ENCODE measurements at places on chromosomes 6 and 20.

DNA sequence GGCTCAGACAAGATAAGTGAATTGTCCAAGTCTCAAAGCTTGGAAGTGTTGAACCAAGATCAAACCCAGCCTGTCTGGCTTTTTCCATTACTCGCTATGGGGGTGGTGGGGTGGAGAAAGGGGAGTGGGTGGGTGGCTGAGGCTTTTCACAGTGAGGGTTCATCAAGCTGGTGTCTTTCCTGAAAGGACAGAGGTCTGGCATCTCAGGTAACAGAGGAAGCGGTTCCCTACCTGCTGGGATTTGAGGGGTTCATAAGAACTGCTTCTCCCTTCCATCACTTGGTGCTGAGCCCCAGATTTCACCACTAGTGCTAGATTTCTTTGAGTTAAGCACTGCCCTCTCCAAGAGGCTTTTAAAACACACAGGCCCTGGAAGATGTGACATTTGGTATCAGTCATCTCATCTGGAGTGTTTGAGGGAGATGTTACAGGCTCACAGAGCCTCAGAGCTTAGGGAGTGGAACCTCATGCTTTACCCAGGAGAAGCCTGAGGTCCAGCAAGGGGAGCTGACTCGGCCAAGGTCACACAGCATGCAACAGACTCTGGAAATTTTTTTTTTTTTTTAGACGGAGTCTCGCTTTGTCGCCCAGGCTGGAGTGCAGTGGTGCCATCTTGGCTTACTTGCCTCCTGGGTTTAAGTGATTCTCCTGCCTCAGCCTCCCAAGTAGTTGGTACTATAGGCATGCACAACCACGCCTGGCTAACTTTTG lies 6.0 kb upstream of the VEGFA start:
- DNase-seq, result no peak

GRCh38 chr20:20604357-20604756 lies 108.1 kb downstream of the RALGAPA2 start:
- DNase-seq, result no peak

DNA sequence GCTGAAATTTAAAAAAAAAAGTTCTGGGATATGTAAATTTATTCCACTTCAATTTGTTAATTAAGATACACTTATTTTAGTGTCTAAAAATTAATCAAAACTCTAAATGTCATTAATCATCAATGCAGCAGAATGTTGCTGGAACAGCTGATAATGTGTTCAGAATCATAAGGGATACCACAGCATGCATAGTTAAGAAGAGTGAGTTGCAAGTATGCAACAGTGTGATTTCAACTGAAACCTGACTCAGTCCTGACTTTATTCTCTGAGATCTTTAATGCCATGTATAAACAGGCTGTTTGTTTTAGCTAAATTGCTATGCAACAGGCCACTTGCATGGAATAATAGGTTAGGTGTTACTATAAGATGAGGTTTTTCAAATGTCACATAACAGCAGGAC lies 1.4 kb downstream of the GRIK2 start:
- no peak for DNase-seq

GRCh38 chr20:10579942-10580341 lies 93.9 kb downstream of the JAG1 start:
- no peak for DNase-seq

DNA sequence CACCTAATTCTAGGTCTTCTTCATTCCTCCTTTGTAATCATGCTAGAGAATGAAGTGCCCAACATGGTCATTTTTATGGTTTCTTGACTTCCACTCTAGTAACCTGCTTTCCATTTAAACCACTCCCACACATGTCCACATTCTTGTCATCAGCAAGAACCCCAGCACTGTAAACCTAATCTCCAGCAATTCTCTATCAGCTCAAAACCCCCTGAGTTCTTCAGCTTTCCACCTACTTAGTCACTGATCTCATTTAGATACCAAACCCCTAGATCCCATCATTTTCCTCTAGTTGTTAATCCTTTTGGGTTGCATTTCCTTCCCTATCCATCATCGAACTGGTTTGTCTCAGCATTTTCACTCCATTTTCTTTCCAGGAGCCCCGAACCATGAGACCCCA lies 49.7 kb downstream of the GOPC start:
- DNase-seq, result no peak

GRCh38 chr6:38187325-38187724 lies 367.8 kb downstream of the ZFAND3 start:
- no peak for DNase-seq

- no peak for DNase-seq
Observed at GRCh38 chr20:61053487-61053886, 198.6 kb upstream of the CDH4 start.

DNA sequence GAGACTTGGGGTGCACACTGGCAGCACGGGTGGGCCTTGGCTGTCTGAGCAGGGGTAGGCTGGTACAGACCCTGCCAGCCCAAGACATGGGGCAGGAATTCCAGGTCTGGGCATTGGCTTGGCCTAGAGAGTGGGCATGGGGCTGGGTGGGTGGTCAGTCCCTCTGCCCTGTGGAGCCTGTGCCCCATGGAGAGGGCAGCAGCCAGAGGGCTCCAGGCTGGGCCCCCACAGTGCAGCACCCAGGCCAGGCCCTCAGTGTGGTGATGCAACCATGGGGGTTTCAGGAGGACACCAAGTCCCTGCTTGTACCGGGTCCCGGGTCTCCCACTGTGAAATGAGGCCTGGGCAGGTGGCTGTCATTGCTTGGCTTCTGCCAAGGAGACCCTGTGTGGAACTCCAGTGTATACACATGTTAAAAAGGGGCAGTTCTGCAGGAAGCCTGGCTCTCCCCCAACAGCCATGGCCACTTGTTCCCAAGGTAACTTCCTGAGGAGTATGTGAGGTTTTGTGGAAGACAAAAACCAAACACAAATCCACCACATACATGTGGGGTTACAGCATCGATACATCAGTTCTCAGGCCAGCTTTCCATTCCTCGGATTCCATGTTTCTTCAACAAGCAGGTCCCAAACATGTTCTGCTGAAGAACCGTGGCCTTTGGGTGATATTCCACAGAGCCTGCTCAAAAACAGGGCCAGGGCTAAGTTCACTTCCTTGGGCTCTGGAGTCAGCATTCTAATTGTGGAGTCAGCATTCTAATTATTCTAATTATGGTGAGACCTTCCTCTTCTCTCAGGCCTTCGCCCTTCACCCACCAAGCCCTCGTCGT lies 77.3 kb downstream of the DACT2 start:
- no peak for DNase-seq

GRCh38 chr20:34538671-34539123 lies 19.8 kb upstream of the MAP1LC3A start:
- peak; percentile 61 for DNase-seq

GRCh38 chr6:107132330-107132954 lies 17.1 kb upstream of the BEND3 start:
- no peak for DNase-seq

DNA sequence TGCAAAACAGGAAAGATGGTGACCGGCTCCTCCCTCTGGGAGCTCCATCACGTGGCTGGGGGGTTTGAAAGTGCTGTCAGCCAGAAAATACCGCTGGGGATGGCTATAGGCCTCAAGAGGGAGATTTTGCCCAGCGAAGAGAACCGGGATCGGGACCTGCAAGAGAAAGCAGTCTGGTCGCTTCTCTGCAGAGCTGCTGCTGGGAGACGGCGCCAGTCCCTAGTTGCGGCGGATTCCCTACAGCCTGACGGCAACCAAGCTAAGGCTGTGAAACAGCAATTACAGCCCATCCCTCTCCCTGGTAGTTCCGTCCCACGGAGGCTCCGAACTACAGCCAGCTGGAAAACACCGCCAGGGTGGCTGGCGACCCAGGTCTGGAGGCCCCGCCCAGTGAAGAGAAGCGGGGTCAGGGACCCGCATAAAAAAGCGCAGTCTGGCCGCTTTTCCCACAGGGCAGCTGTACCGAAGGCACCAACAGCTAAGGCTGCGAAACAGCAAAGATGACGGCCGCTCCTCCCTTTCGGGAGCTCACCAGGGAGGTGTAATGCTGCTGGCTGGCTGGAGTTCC lies 238.1 kb upstream of the IRAK1BP1 start:
- DNase-seq, result no peak

DNA sequence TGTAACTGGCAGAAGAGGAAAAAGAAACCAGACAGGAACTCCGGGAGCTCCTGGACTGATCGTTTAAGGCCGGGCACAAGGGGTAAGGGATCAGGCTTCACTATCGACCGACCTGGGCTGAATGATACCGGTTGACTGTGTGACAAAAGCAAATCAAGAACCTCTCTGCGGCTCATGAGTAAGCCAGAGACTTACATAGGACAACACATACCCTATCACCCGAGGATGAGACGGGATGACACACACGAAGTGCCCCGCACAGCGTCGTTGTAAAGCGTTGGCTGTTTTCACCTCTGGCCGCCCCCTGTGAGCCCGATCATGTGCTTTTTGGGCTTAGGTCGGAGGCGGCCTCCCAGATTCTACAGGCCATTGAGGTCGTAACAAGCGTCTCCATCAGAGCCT lies 695 bp upstream of the TGIF2 start:
- DNase-seq, result peak; percentile 68

- no peak for DNase-seq
Observed at GRCh38 chr20:18304618-18305017, 16.3 kb downstream of the ZNF133 start.

DNA sequence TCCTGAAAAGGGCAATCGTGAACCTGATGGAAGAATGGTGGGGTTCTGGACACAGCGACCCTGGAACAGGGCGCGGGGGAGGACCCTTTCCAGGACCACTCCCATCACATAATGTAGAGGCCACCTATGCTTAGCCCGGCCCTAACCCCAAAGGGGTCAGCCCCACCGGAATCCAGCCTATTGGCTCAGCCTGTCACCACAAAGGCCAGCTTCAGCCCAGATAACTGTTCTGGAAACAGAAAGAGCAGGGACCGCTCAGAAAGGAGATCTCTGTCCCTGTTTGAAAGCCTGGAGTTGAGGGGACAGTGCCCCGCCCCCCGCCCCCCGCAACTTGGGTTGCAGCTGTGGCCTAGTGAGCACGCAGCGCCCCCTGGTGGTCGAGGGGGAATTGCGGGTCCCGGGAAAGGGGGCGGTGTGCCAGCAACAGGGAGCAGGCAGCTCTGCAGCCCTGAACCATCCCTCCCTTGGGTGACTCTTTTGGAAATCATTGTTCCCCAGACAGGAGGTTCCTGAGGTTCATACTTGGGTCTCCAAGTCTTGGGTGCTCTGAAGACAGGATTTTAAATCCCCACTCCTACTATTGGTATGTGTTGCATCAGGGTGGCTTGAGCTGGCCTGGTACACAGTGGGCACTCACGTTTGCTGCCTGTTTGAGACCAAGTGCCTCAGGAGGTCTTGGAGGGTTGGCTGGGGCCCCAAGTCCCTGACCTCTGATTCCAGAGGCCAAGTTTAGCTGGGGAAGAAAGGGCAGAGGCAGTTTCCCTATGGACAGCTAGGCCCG lies 1.5 kb downstream of the SIGLEC1 start:
- DNase-seq, result peak; percentile 85

DNA sequence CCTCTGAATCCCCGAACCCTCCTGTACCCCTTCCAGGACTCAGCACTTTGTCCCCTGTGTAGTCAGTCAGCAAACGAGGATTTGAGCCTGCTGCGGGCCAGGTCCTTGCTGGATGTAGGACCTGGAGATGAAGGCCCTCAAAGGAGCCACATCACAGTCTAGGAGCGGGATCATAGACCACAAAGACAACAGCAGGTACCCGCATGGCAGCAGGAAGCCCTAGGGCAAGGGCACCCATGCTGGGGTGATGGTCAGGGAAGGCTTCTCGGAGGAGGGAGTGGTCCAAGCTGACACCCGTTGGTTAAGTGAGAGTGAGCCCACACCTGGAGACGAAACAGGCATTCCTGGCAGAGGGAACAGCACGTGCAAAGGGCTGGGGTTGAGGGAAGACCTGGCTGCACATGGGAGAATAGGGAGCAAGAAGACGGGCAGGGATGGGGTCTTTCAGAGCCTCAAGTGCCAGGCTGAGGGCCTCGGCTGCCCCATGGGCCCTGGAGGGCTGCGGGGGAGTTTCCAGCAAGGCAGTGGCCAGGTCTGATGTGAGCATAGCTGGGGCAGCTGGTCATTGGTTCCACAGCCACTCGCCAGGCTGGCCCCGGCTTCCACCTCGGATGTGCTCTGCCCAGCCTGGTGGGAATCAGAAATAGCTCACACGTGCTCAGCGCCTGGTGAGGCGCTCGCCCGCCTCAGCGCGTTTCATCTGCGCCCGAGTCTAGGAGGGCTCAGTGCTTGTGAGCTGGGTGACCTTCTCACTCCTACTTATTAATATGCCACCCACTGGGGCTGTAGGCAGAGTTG lies 15.0 kb downstream of the DLGAP4 start:
- no peak for DNase-seq

DNA sequence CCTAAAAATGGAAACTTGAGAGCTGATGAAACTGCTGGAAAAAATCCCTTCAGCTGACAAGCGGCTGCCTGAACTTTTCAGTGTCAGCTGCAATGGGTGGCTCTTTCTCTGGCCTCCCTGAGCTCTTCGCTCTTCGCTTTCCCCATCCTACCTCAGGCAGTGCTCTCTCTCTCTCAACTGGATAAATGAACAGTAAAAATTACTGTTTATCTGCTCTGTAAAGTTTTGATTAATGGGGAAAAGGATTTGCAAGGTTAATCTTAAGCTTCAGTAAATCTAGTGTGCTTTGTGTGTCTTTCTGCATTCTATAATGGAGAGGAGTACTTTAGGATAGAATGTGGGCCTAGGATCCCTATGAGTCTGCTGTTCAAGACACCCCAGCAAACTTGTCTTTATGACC lies 35.1 kb downstream of the TMEM14A start:
- no peak for DNase-seq

DNA sequence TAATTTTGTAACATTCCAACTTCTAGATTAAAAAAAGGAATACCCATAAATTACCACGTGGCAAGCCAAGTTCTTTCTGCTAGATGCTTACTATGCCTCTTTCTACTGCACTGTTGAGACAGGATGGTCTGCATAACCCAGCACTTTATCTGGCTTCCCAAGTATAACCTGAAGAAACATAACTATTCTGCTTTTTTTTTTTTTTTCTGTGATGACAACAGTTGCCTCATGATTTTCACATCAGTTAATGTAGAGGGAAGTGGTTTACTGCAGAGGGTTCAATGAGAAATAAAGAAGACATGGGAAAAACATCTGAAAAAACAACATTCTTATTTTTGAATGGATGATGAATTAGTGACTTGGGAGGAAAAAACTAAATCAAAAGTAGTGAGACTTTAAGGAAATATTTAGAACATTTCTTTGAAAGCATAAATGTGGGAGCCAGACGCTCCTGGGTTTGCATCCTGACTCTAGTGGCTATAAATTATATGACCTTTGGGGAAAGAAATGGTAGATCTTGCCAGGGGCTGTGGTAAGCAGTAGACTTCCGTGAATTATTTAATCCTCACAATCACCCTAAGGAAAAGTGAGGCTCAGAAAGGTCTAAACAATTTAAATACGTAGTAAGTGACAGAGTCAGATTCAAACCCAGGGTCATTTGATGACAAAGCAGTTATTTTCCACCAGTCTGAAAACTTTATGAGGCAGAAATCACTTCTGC lies 230.7 kb downstream of the PHACTR1 start:
- no peak for DNase-seq

DNA sequence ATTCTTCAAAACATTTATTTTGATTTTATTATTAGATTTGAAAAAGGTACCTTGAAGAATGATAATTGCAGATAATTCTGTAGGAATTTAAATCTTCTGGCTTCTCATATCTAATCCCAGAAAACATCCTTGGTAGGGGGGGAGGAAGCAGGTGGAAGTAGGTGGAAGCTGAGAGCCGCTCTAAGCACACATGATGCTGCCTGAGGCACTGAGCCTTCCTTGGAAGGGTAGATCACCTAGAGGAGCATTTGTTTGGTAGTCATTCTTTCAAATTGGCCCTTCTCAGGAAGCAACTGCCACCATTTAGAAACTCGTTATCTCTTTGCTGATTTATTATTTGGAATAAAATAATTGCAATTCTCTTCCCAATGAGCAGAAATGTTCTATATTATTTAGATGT lies 623.3 kb downstream of the CD109 start:
- no peak for DNase-seq
